Glutamatergic neuron (in vitro differentiated cells): ENCODE measurements at places on chromosomes 5 and 9.

DNA sequence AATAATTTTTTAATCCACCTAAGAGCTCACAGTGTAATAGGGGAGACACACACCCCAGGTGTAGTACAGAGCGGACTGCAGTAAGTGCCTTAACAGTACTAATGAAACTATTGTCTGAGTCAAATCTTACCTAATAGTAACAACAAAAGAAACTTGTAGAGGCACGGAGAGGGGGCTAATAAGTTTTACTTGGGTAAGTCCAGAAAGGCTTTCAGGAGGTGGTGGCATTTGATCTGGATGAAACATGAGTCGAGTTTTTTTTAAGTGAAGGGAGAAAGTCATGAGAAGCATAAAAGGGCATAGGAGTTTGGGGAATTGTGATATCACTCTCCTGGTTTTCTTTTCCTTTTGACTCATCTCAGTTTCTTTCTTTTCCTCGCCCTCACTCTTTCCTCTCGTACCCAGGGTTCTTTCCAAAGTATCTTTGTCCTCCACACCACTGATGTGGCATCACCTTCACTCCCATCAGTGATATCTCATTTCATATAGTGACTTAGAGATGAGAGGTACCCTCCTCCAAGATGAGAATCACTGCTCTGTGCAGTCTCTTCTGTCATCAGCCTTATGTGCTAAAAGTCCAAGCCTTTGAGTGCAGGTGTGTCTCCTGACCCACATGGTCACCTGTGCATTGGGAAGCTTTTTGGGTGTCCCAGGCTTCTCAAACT is 2.0 kb downstream of the CTNNA1 start:
- no peak for DNase-seq

DNA sequence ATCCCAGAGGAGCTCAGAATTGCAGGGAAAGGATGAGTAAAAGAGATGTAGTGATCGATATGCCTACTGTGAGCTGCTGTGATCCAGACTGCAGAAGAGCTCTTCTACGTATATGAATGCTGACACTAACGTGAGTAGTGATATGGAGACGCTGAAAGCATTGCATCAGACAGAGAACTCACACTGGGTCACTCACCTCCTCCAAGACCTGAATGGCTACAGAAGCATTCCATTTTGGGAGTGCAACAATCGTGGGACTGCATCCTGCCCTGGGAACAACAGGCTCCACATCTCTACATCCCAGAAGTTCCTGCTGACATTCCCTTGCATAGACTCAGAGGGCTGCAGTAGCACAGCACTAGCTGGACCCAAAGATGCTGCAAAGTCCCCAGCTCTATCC is 755.9 kb upstream of the MEF2C start:
- DNase-seq: no peak

- DNase-seq: no peak
Measured at GRCh38 chr9:7115606-7116005, 357.8 kb downstream of the KDM4C start.

GRCh38 chr9:86096386-86096785 is 3.0 kb downstream of the GOLM1 start:
- no peak for DNase-seq

DNA sequence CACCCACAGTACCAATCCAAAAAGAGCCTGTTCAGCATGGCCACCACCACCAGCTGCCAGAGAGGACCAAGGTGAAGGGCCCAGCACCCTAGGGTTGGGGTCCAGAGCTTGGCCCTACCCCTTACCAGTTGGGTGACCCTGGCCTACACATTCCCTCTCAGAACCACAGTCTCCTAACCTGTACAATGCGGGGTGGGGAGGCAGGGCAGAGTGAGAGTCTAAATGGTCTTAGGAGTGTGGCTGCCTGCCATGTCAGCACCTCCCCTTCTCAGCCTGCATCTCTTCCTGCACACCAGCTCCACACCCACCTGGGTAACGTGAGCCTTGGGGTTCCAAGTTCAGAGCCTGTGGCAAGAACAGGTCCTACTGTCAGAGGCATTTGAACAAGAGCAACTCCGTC is 92.2 kb downstream of the C5orf15 start:
- DNase-seq: no peak

- DNase-seq: no peak
Measured at GRCh38 chr5:175895686-175896102, 24.3 kb downstream of the CPLX2 start.

DNA sequence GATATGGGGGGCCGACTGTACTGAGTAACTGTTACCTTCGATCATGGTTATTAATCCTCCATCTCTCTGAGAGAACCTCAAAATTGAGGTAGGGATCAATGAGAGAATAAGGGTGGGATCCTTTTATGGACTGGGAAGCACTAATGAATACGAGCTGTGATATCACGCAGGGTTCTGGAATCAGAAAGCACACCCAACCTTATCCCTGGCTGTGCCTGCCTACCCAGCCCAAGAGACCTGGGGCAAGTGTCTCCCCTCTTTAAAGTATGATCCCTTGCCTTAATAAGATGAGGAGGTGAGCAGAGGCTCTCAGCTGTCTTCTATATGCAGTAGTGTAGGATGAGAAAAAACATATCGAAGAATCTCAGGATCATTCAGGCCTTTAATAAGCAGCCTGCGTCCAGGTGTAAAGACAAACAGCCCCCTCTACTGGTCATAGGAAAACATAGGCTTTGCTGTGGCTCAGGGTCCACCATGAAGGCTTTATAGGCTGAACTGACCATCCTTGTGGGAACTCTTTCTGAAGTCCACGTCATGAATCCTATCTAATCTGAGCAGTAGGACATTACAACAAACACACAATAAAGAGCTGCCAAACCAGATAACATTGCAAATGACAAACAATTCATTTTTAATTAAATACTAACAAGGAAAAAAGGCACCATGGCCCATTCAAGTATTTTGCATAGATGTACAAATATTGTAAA is 16.8 kb downstream of the NIPAL4 start:
- no peak for DNase-seq

DNA sequence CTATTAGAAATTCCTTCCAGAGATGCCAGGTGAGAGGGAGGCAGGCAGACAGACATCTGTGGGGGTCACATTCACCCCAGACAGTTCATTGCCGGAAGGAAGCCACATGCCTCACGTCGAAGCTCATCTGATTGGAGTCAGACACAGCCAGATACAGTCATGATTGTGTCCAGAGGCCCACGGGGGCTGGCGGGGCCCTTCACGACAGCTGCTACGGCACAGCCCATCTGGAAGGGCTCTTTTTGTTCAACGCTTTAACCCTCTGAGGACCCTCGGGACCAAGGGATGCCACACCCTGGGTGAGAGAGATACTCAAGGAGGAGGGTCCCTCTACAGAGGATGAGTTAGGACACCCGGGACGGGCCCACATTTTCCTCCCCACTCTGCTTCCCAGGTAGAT is 31.9 kb upstream of the GABRP start:
- DNase-seq: peak; percentile 29

GRCh38 chr9:111943746-111944145 is 47.1 kb downstream of the UGCG start:
- no peak for DNase-seq

DNA sequence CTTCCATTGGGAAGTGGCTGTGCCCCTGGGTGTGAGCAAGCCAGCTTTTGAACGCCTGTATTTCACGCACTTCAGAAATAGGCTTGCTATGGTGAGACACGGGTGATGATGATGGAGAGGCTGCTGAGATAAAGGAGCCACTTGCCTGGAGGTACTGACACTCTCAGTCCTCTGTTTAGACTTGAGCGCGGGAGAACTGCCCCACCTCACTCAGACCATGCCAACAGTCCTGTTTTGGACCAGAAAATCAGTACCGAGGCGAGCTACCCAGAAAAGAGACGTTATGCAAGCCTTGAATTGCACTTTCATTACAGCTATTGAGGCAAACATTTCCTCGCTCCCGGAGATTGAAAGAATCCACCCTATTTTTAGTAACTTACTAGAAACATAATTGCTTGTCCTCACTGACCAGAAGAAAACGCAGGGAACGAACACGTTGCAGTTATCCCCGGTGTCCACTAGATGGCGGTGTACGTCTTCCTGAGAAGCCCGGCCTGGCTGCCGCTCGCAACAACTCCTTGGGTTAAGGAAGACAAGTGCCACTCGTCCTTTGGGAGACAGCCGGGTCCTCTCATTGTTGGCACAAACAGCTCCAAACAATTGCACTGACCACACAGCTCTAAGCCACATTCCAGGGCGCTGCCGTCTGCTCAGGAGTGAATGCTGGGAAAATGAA is 142.4 kb downstream of the PSAT1 start:
- peak; percentile 85 for DNase-seq

DNA sequence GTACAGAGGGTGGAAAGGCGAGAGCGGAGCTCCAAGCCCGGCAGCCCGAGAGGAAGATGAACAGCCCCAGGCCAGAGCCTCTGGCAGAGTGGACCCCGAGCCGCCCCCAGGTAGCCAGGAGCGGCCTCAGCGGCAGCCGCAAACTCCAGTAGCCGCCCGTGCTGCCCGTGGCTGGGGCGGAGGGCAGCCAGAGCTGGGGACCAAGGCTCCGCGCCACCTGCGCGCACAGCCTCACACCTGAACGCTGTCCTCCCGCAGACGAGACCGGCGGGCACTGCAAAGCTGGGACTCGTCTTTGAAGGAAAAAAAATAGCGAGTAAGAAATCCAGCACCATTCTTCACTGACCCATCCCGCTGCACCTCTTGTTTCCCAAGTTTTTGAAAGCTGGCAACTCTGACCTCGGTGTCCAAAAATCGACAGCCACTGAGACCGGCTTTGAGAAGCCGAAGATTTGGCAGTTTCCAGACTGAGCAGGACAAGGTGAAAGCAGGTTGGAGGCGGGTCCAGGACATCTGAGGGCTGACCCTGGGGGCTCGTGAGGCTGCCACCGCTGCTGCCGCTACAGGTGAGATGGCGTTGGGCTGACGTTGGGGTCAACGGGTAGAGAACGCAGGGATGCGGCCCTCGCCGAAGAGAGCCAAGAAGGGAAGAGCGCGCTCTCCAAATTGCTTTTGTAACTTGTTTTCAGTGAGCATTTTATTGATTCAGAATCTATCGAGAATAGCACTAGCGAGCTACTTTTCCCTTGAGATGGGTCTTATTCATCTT is at the start of gene PTGER4:
Gene PTGER4 (plus strand): TSS at position 3 of the 769 bp plus-strand sequence. CDS start 1,079 bp downstream, outside the sequence.
- DNase-seq: no peak

DNA sequence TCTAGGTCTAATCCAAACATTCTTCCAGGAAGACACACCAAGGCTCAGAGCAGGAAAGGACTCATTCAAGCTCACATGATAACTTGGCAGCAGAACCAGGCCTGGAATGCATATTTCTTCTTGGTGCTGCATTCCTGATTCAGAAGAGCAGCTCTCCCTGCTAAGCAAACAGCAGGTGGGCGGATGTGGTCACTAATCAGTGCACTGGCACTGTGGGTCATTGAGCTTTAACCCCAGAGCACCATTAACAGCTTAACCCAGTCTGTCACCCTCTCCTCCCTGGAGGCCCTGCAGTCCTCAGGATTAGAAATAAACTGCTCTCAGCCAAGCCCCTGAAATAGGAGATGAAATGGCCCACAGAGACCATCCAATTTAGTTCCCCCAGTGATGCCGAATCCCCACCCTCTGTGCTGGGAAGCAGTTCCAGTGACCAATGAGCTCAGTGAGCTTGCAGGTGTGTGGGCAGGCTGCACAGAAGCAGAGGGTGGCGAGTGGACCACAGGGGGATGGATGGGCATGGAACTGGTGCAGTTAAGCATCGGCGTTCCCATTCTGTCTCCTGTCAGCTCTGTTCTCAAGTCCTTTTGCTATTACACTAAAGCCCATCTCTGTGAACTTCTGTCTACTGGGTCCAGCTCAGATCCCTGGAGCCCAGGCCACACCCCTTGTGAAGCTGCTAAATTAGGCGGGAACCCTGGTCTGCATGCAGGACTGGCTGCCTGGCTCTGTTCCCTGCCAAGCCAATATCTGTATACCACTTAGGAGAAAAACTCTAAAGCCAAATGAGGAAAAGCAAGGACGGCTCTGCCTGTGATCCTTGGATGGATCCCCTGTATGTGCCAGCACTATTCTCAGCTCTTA is 16.6 kb upstream of the MEGF9 start:
- peak; percentile 43 for DNase-seq

DNA sequence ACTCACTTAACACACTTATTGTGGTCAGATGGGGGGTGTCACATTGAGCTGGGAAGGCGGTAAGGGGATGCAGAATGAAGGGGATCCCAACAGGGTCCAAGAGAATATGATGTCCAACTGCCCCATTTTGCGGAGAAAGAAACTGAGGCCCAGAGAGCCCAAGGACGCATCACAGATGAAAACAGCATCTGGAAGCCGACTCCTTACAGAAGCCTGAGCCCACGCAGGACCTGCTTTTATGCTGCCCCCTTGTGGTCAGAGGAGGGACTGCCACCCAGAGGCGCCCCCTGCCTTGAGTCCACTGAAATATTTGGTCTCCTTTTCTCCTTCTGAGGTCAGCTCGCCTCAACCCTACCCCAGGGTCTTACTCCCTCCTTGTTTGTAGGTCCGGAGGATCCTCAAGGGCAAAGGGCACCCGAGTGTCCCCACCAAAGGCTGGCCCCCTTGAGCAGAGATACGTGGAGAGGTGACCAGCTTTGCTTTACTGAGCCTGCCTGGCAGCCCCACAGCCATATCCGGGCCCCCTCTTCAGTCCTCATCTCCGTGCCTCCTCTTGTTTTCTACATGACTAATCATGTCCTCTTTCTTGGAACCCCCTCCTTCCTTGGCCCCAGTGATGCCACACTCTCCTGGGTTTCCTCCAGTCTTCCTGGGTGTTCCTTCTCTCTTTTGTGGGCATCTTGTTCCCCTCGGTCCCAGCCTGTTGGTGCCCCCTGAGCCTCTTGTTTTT is 30.0 kb upstream of the TTLL11 start:
- peak; percentile 87 for DNase-seq

DNA sequence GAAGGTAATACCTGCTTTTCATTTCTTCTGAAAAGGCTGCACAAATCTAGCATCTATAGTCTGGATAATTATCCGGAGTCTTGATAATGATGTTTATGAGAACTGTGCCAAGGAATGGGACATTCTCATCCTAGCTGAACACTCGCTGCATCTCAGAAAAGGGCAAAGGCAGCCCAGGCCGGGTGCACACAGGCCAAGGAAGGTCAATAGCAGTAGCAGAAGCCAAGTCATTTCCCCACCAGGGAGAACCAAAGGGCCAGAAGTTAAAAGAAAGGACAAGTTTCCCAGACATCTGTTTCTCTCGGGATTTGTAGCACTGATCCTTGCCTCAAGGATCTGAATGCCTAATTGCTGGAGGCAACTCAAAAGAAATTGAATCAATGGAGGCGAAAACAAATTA is 66.1 kb upstream of the ANKRD55 start:
- DNase-seq: no peak

DNA sequence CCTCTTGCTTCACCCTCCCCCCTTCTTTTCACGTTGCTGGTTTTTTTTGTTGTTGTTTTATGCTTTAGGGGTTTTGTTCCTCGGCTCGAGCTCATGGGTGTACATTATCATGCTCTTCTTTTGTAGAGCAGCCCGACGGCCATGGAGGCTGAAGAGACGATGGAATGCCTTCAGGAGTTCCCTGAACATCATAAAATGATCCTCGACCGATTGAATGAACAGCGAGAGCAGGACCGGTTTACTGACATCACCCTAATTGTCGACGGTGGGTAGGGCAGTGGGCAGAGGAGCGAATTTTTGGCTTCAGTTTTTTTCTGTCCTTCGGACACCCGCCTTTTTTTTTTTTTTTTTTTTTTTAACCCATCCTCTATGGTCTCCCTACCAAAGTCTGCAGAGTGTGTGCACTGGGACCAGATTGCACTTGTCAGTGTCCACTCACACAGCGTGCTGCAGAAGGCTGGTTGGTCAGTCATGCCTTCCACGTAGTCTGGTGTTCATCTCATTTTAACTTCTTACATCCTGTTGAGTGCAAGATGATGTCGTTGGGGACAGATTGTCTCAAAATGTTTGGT is 1.3 kb downstream of the ZNF131 start:
- DNase-seq: no peak
